Tongue (tissue), 3 donors: ENCODE measurements at places on chromosomes 4 and X.
A peak's percentile ranks its signal among the peaks of the same experiment; 100 is the strongest.

- no peak for DNase-seq
Measured at GRCh38 chrX:11352296-11352741, 59.1 kb downstream of the AMELX start.

DNA sequence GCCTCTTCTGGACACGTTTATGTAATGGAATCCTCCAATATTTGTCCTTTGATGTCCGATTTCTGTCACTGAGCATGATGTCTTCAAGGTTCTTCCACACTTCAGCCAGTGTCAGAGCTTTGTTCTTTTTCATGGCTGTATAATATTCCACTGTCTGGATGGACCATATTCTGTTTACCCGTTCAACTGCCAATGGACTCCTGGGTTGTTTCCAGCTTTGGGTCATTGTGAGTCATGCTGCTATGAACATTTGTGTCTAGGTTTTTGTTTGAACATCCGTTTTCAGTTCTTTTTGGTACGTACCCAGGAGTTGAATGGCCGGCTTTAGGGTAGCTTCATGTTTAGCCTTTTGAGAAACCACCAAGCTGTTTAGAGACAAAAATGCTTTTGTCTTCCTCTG lies 93.2 kb downstream of the SHOX start:
- no peak for DNase-seq

- no peak for DNase-seq
Measured at GRCh38 chrX:147901461-147902126, 10.1 kb upstream of the FMR1 start.

- no peak for DNase-seq
Measured at GRCh38 chr4:151664289-151664688, 96.5 kb downstream of the GATB start.

GRCh38 chrX:52437212-52437611 lies 58.4 kb upstream of the XAGE1A start:
- no peak for DNase-seq

GRCh38 chr4:156837625-156838345 lies 133.8 kb downstream of the PDGFC start:
- DNase-seq: no peak

GRCh38 chr4:113707048-113707447 lies 54.5 kb downstream of the CAMK2D start:
- no peak for DNase-seq

GRCh38 chr4:26459054-26459755 lies 31.1 kb downstream of the CCKAR start:
- DNase-seq: peak; percentile 78

DNA sequence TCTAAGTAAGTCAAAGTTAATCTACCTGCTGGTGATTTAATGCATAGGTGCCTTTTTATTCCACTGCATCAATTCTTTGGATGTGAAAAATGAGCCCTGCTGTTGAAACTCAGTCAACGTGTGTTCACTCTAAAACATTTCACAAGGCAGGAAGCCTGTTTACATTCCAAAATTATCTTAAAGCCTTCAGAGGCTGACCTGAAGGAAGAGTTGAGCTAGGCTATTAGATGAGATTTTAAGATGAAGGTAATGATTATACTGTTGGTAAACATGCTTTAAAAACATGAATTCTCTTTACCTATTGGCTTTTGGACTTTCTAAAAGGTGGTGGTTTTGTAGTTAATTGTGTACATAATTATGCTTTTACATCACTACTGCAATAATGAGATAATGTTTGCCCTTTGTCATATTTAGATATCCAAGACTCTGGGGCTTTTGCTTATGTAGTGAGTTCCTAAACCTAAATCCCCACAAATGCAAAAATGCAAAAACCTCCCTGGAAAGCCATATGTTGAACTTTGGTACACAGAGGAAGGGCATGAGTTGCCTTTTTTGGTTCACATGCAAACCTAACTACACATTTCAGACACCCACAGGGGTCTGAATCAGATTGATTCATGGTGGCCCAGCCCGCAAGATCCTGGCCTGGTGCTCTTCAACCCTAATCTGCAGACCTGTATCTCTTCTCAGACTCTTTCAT lies 92.3 kb downstream of the KLHL8 start:
- no peak for DNase-seq

DNA sequence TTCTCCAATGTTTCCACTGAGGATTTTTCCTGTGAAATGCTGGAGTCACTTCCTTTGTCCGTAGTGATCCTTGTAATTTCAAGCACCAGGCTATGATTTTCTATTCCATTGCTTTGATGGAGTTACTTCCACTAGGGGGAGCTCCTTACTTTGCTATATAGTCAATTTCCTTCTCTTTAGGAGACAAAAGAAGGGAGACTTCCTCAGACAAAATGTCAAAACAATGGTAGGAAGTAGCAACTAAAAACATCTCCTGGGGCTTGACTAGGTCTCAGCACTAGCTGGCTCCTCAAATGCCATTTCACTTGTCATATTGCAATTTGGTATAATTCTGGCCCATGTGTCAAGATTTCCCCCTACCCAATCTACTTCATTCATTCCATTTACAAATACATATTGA lies 24.1 kb downstream of the ZCCHC12 start:
- DNase-seq: peak; percentile 78

DNA sequence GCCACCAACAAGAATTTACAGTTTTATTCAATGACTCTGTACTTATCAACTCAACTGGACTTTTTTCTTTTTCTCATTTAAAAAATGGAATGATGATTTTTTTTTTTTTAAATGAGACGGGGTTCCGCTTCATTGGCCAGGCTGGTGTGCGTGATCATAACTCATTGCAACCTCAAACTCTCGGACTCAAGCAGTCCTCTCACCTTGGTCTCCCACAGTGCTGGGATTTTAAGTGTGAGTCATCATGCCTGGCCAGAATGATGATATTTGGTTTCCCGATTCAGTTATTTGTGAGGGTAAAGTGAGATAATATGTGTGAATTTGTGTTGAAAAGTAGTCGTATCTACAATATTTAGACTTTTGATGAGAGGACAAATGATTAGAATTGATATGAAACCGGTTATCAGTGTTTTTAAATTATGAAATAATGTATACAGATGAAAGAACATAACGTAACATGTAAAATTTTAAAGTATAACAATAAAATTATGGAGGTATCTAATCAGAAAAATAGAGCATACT lies 66.0 kb upstream of the UNC5C start:
- DNase-seq: no peak

- peak; percentile 20 for DNase-seq
Measured at GRCh38 chr4:183165376-183165775, 66.3 kb downstream of the WWC2 start.

- no peak for DNase-seq
Measured at GRCh38 chr4:19033816-19034733, 1012.5 kb upstream of the LCORL start.

DNA sequence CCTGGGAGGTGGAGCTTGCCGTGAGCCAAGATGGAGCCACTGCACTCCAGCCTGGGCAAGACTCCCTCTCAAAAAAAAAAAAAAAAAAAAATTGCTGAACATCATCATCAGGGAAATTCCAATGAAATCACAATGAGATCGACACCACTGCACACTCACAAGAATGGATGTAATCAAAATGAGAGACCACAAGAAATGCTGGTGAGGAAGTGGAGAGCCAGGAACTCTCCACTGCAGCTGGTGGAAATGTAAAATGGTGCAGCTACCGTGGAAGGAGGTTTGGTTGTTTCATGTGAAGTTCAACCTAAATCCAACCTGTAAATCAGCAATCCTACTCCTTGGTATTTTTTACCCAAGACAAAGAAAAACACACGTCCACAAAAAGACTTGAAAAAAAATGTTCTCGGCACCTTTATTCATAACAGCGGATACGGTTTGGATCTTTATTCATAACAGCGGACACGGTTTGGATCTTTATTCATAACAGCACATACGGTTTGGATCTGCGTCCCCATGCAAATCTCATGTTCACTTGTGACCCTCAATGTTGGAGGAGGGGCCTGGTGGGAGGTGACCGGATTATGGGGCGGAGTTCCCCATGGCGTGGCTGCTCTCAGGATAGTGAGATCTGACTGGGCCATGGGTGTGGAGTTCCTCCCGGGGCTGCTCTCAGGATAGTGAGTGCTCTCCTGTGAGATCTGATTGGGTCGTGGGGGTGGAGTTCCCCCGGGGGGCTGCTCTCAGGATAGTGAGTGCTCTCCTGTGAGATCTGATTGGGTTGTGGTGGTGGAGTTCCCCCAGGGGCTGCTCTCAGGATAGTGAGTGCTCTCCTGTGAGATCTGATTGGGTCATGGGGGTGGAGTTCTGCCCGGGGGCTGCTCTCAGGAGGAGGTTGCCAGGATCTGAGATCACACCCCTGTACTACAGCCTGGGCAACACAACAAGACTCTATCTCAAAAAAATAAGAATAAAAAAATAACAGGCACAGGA lies 7.7 kb downstream of the GAK start:
- DNase-seq: no peak

GRCh38 chr4:79209822-79210635 lies 115.8 kb downstream of the NAA11 start:
- no peak for DNase-seq
